ENCODE measurements at places on chromosomes 16 and 17.

DNA sequence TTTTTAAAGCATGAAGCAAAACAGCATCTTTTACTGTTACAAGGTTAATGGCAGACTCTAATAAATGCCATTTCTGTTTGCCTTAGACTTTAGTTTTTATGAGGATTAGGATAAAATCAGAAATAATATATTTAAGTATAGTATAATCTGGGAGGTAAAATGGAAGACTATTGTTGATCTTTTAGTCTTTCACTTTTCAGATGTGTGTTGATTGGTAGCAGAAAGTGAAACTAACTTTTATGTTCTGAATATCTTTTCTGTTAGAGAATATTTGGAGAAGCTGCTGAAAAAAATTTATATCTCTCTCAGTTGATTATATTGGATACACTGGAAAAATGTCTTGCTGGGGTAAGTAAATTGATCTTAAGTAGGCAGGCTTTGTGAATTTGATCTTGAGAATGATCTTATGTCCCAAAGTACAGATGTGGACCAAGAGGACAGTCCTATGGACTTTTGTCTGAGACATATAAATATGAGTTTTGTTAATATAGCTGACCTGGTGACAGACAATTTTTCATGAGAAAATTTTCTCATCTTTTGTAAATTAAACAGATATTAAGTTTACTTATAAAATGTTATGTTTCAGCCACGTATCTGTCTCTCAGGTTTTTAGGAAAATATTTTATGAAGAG, 64.1 kb downstream of the NF1 start:
- no peak for DNase-seq

GRCh38 chr17:75778861-75779249, 5.8 kb upstream of the UNK start:
- DNase-seq, result no peak

DNA sequence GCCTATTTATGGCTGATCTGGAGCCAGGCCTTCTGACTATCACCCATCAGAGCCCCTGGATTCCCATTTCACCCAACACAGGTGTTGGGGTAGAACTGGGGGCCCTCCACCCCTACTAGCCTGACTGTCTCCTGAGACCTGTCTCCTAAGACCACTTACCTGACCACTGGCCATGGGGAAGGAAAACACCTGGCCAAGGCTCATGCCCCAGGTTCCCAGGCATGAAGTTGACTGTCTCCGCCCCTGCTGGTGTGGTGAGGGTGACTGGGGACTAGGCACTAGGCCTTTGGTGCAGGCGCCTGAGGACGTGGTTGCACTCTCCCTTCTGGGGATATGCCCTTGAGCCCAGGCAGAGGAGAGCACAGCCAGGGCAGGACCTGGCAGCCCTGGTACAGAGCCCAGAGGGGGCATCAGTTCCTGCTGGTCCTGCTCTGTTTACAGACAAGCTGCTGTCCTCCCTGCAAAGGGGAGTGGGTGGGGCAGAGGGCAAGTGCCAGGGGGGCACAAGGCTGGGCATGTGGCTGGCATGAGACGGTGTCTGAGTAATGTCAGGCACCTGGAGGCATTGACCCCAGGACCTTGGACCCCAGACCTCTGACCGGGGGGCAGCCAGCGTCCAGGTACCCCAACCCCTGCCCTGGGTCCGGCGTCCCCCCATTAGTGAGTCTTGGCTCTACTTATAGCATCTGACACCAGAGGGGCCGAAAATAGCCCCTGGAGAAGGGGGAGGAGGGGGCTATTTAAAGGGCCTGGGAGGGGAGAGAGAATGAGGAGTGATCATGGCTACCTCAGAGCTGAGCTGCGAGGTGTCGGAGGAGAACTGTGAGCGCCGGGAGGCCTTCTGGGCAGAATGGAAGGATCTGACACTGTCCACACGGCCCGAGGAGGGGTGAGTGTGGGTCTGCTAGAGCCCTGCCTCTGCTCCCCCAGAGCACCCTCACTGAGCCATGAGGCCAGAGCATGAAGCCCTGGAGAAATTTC, at the start of gene TCAP:
Gene TCAP (plus strand): TSS at position 769 of the 981 bp plus-strand sequence. CDS start 11 bp downstream, at position 780.
- DNase-seq, result no peak

DNA sequence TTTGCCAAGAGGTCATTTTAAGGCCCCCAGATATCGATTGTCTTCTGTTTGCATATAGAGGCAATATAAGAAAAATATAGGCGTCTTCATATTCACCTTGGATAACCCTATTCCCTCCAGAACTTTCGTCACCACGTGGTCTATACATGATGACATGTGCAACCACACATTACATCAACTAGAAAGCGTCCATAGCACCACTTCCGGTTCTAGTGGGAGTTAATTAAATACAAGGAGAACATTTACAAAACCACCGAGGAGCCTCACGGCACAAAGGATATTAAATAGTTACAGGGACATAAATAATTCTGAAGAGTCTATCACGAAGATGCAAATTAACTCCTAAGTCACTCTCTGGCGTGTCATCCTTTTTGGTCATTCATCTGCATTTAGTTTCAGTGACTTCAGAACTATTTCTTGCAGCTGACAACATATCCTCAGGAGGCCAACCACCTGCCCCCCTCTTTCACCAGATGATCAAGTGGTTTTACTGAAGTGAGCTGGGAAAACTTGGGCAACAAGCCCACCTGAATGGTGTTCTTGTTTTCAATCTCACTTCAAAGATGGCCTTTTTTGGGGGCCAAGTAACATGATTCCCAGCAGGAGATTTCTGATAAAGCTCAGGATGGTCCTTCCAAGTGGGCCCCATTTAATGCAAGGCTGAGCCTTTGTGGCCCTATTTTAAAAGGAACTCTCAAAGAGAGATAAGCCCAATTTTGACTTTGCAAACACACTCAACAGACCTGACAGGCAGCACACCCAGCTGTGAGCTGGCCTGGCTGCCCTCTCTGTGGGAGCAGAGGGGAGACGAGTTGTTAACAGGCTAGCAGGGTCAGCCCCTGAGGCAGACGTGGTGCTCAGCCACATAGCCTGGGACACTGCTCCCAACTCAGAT, 15.3 kb downstream of the CMTM3 start:
- no peak for DNase-seq

- DNase-seq, result no peak
Observed at GRCh38 chr16:1259760-1260068, 3.8 kb downstream of the TPSD1 start.

DNA sequence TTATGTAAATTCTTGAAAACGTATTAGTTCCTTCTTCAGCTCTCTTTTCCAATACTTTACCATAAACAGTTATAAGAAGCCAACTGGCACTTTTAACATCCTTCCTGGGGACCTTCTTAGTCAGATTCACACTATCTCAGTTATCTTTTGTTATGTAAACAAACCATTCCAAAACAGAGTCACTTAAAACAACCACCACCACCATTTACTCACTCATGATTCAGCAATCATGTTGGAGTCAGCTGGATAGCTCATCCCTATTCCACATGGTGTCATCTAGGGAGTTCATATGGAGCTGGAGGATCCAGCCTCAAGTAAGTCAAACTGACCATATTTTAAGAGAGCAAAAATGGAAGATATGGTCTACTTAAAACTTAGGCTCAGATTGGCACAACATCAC, 240.3 kb upstream of the IRX3 start:
- DNase-seq, result no peak

DNA sequence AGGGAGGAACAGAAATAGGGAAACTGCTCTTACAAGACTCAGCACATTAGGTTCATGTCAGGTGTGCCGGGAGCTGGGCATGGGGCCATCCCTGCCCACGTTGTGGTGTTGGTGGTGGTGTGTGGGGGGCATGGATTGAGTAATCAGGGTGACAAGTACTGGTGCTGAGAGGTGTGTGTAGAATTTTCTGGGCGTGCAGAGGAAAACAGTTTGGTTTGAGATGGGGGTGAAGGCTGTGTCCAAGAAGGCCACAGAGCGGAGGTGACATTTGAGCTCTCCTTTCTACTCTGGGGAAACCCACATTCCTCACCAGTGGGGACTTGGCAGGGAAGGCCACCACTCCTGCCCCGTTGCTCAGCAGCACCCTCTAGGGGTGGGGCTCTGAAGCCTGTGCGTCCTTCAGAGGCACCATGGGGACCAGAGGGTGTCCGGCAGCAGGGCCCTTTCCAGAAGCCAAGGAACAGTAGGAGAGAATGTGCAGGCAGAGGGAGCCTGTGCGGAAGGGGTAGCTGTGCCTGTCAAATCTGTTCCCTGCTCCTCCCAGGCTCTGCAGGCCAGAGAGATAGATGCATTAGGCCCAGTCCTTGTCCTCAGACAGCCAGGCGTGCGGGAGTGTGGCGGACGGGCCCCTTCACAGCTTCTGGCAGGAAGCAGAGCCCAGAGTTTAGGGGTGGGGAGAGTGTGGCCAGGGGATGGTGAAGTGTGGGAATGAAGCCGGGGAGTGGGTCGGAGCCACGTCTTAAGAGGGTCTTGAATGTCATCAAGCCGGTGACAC, 48.7 kb upstream of the GSE1 start:
- no peak for DNase-seq

DNA sequence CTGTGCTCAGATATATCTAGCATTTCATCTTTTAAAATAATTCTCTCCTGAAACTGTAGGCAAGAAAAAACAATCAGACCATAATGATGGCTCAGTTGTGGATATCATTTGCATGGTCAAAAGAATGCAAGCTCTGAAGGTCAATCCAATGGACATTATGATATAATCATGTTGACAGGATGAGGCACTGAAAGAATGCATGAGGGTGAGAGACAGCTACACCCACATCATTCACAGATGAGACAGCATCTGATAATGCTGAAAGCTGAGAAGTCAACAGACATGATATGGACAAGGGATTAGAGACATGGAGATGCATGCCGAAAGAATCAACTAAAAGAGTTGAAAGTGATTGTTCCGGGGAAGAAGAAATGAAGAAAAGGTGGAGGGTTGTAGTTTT, 346.4 kb upstream of the CDH5 start:
- no peak for DNase-seq

GRCh38 chr16:23678430-23679273, at the start of gene PLK1:
PLK1 (plus strand) TSS chr16:23678889; CDS start chr16:23678933, 44 bp downstream.
- peak; percentile 80 for DNase-seq

DNA sequence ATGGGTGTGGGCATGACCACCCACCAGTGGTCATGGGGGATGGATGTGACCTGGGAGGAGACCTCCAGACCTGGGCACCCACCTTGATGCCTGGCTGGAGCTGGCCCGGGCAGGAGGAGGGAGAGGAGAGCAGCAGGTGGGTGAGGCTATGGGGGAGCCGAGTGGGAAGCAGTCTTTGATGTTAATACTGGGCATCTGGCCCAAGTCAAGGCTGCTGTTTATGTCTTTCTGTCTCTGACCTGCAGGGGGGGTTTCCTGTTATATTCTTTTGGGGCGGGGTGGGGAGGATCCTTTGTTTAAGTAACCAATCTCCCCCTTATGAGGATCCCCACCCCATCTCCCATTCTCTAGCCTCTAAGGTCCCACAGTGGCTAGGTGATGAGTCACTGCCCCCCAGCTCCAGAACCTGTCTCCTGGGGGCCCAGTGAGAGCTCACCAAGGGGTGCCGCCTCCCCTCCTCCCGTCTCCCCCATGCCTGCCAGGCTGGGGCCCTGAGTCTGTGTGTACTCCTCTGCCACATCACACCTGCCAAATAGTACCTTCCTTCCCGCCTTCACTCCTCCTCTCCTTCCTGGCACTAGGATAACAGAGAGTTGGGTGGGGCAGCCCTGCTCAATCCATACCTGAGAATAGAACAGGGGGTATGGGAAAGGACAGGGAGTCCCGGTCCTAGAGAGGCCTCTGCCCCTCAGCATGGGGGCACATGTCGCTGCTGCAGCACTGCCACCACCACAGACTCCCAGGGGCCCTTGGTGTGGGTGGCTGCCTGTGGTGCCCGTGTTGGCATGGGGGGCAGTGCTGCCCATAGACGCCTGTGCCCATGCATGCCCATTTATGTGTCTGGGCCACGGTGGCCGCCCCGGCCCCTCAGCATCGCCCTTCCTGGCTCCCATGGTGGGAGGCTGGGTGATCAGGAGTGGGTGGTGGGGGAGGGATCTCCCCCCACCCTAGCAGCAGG, 7.3 kb downstream of the THRA start:
- no peak for DNase-seq

DNA sequence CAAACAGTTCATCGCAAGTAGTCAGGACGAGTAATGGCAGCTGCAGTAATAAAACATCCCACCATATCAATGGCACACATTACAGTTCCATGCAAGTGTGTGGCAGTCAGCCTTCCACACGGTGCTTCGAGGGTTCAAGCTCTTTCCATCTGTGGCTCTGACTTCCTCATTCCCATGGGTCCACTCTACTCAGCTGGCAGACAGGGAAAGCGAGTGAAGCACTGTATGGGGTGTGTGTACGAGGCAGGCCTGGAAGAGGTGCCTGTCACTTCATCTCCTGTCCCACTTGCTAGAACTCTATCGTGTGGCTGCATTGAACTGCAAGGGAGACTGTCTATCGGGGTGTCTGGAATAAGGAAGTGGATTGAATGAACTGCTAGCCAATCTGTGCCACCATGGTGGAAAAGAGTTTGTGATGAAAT, 160.6 kb downstream of the CPPED1 start:
- DNase-seq, result no peak

- no peak for DNase-seq
Observed at GRCh38 chr17:32629563-32630190, 142.9 kb downstream of the CDK5R1 start.

DNA sequence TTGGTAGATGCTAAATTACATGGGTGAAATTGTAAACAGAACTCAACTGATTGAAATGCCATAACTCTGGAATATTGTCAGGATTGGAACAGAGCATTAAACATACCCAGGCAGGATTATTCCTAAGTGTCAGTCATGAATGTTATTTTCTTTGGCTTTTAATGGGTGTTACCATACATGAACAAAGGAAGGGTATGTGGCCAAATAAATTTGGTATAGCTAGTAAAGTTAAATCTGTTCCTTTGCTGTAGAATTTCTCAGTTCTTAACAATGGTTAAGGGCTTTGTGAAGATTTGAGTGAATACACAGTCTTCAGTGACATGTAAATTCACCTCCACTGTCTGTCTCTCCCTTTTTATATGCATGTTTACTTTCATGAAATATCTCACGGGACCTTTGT, 679.5 kb upstream of the CDH8 start:
- no peak for DNase-seq

DNA sequence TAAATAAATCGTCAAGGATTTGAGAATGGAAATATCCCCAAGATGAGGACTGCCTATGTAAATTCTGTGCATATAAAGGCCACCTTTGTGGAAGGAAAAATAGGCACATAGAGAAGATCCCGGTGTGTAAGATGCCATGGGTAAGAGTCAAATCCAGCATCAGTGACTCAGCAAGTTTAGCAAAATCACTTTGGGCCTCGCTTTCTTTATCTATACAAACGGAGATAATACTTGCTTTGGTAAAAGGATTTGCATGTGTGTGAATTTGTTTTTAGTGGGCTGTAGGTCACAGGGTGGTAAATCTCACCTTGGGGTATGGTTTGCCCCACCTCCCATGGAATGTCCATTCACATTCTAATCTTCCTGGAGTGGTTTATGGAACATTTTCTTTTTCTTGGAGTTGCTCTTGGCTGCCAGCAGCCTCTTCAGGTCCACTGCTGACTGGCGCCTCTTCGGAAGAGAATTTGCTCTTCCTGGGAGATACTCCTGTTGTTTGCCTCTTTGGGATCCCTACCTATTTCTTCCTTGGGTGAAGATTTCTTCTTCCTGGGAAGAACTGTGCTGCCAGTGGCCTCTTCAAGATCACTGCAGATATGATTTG, 587.6 kb downstream of the CDH11 start:
- no peak for DNase-seq
